Activated CD4-positive, alpha-beta memory T cell treated with anti-CD3 and anti-CD28 coated beads for 36 hours (primary cell): ENCODE measurements at places on chromosomes 7 and 10. TPM values are rescaled to one million over a fixed set of nuclear protein-coding genes. Genes with fewer than 3 reads are reported as not detected.

The PON1 gene
- total RNA-seq: not detected

The HKDC1 gene
- total RNA-seq: 1.1 TPM

GRCh38 chr10:97575127-97575668 is 2.6 kb downstream of the ANKRD2 start:
- DNase-seq: no peak
- H3K4me3 ChIP-seq: no peak overlapping the region
- H3K27me3 ChIP-seq: no peaks in the 10 kb centered on the region
- H3K4me1 ChIP-seq: no peaks in the 10 kb centered on the region

GRCh38 chr7:40680657-40681056 is 545.9 kb downstream of the SUGCT start:
- no peaks in the 10 kb centered on the region for H3K27me3 ChIP-seq
- H3K4me1 ChIP-seq: no peaks in the 10 kb centered on the region
- H3K36me3 ChIP-seq: no peaks in the 10 kb centered on the region

DNA sequence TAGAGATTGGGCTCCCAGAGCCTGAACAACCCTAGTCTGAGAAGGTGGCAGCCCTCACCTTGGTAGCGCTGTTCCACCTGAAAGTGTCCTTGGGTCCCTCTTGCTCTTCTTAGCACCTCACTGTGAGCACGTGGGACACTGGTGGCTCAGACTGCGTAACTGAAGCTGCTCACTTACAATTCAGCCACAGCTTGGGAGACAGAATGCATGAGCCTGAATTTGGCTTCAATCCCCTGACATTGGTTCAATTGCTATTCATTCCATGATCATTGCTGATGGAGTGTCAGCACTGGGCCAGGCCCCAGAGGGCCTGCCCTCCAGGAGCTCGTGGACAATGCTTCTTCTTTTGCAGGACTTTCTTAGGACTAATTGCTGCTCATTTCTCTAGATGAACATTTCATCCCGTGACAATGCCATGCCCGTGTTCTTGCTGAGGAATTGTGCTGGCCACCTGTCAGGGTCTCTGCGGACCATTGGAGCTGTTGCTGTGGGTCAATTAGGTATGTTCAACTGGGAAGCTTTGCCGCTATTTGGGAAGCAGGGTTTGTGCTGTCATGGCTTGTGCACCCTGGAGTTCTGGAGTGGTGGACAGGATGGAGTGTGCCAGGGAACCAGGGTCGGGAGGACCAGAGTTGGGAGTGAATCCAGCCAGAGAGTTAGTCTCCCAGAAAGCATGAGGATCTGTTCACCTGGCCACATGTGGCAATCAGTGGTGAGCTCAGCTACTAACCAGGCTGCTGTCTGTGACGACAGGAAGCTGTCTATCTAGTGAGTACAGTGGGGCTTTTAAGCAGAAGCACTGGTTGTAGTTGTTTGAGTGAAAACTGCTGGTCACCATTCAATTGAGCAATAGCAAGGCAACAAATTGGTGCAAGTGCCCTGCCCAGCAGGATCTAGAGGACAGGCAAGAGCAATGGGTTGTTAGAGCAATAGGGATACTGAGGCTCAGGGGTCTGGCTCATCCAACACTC is 105.1 kb downstream of the WDFY4 start:
- no peak overlapping the region for H3K4me3 ChIP-seq
- H3K4me1 ChIP-seq: no peaks in the 10 kb centered on the region
- no peaks in the 10 kb centered on the region for H3K36me3 ChIP-seq
- DNase-seq: no peak

- no peaks in the 10 kb centered on the region for H3K27me3 ChIP-seq
- peaks cover 14% of the 10 kb centered on the region for H3K4me1 ChIP-seq
- no peak overlapping the region for H3K4me3 ChIP-seq
- peak; percentile 39 for DNase-seq
Measured at GRCh38 chr10:121845044-121845784, 82.6 kb downstream of the ATE1 start.

GRCh38 chr7:108263425-108263824 is 133.3 kb upstream of the LAMB4 start:
- H3K4me1 ChIP-seq: no peaks in the 10 kb centered on the region
- no peak overlapping the region for H3K4me3 ChIP-seq
- H3K36me3 ChIP-seq: no peaks in the 10 kb centered on the region

- no peaks in the 10 kb centered on the region for H3K4me1 ChIP-seq
- H3K27ac ChIP-seq: no peak overlapping the region
- H3K27me3 ChIP-seq: peaks cover 5% of the 10 kb centered on the region
- no peak overlapping the region for H3K4me3 ChIP-seq
- DNase-seq: no peak
Measured at GRCh38 chr10:77744245-77744644, 106.6 kb upstream of the KCNMA1 start.
